ENCODE measurements at places on chromosomes 2 and 18.

DNA sequence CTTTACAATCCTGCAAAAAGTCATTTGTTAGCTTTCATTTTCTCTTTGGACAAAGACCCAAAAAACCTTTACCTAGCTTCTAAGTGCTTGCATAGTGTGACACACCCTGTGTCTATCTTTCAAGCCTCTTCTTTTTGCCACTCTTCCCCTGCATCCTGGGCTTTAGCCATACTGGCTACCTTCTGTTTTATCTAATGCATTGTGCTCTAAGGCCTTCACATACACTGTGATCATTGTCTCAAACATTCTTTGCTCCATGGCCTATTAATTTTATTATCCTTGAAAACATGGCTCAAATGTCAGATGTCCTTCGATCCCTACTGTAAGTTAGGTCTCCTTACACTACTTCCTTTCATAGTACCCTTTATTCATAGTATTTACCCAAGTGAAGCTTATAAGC lies 84.4 kb downstream of the PIK3C3 start:
- no peak for DNase-seq

GRCh38 chr18:66167829-66168684 lies 417.2 kb downstream of the CDH7 start:
- no peak for DNase-seq

- no peak for DNase-seq
Observed at GRCh38 chr2:8737571-8738175, 55.8 kb downstream of the ID2 start.

DNA sequence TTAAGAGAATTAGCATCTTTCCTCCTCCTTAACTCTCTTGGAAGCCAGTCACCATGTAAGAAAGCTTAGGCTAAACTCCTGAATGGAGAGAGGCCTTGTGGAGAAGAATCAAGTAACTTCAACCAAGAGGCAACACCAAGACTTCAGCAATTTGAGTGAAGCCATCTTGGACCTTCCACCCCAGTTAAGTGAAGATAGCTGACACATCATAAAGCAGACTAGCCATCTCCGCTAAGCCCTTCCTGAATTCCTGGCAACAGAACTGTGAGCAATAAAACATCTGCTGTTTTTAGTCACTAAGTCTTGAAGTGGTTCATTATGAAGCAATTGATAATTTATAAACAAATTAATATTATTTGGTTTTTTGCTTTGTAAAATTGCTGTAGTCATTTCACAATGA lies 1.5 kb upstream of the ZNF397 start:
- DNase-seq = no peak

DNA sequence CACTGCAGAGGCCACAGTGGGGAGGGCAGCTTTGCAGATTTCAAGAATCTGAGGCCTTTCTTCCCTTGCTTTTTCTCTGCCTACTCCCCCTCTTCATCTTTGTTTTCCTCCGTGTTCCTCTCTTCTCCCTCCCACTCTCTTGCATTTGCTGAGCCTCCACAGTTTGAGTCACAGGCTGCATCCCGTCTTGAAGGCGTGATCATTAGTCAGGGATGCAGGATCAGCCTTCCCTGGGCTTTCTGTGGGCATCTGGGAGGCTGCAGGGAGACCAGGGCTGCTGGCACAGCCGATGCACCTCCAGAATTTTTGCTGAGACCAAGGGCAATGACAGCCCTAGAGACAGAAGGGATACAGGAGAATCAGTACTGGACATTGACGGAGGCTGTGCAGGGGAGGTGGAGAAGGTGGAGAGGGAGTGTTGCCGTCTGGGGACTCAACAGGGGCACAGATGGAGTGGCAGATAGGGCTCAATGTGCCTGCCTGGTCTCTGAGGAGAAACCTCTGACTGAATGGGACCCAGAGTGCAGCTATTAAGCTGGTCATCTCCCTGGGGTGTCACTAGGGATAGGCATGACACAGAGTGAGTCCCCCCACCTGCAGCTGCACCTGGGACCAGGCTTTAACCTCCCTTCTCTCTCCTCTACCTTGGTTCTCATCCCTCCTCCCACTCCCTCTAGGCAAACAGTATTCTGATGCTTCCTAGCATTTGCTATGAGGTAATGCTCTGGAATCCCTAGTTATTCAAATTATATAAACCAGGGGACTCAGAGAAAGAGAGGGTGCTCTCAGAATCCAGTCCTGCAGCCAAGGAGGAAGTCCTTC lies 29.0 kb upstream of the DNAJC27 start:
- DNase-seq = no peak

GRCh38 chr2:227057060-227057459 lies 106.9 kb downstream of the COL4A4 start:
- DNase-seq = no peak

DNA sequence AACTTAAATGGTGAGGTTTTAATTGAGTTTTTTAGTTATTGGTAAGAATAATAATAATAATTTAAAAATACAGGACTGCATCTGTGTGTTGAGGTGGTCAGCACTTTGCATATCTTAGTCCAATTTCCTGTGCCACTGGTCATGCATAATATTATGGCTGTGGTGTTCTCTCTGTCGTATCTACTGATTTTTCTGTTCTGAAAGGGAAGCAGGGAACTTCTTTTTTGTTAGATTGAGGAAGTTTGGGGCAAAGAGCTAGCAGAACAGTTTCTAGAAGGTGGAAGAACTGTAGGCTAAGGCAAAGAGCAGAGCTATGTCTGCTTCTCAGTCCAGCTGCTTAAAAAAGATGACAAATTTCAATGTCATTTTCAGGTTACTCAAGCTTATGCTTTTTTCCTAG lies 74.3 kb downstream of the XRCC5 start:
- DNase-seq = no peak

GRCh38 chr2:173451118-173451517 lies 96.4 kb downstream of the CDCA7 start:
- DNase-seq = no peak

- no peak for DNase-seq
Observed at GRCh38 chr2:241015439-241015838, 17.0 kb downstream of the SNED1 start.

DNA sequence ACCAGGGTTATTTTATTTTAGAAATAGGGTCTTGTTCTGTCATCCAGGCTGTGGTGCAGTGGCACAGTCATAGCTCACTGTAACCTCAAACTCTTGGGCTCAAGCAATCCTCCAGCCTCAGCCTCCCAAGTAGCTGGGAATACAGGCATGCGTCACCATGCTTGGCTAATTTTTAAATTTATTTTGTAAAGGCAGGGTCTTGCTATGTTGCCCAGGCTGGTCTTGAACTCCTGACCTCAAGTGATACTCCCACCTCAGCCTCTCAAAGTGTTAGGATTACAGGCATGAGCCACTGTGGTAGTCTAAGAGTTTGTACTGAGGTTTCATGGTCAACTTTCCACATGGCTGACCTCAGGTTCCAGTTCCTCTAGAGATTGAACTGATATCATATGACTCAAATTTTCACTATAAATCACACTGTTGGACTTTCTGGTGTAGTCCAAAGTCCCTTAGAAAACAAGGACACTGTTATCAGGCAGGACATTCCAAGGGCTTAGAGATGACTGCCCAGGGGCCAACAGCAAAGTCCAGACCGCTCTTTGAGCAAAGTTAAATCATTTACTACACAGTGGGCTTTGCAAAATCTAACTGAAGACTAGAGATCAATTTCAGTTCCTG lies 82.0 kb upstream of the MEX3C start:
- DNase-seq = no peak

GRCh38 chr2:223488814-223489213 lies 113.3 kb downstream of the SCG2 start:
- DNase-seq = no peak

DNA sequence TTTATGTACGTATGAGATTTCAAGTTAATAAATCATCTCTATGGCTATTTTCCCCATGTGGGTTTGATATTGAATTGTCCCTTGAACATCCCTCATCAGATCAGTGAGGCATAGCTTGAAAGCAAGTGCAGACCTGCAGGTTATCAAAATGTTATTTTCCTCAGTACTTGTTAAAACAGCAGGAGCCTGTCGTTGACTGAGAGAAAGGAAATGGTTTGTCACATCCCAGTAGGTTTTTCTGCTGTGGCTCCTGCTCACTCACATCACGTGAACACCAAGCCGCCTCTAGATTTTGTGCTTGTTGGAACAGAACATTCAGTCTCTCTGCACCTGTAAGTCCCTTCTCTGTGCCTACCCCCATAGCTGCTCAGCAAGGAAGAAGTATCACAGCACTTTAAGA lies 340.3 kb downstream of the CELF4 start:
- no peak for DNase-seq

DNA sequence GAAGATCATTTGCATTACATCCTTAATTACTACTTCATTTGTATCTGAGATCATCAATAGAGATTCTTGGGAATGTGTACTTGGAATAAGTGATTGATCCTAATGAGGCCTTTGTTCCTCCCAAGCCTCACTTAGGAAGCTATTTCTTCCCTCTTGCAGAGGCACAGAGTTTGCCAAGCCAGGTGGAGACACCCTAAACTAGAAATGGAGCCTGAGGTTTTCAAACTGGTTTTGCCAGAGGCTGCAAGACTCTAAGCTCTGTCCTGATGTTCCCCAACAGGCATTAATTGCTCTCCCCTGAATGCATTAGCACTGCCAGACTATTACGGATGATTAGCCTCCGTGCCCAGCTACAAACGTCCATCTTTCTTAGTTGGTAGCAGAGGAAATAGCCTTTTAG lies 125.2 kb upstream of the LGALSL start:
- DNase-seq = no peak

Data from stimulated activated naive CD4-positive, alpha-beta T cell (primary cell).